ENCODE measurements at places on chromosomes 7 and 10.

DNA sequence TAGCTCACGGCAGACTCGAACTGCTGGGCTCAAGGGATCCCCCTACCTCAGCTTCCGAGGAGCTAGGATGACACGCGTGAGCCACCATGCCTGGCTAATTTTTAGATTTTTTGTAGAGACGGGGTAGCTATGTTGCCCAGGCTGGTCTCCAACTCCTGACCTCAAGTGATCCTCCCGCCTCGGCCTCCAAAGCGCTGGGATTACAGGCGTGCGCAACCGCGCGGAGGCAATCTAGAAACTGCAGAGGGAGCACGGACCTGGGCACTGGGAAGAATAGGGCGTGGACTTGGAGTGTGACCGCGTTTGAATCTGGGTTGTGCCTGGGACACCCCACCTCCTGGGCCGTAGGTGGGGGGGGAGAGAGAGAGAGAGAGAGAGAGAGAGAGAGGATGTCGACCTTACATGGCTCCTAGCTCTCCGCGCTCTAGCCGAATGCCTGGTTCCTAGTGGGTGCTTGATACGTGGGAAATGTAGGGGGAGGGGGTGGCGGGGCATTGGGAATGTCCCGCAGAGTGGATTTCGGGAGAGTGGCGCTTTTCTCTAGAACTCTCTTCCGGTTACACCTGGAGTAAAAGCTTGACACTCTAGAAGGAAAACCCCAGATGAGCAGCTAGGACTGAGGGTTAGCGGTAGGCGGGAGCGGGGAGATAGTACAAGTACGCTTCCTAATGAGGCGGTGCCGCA, 1.2 kb upstream of the MAP3K8 start:
- peaks cover 4% of the 10 kb centered on the region for H3K4me1 ChIP-seq
- peak overlapping the region; percentile 90 for H3K4me3 ChIP-seq
- no peaks in the 10 kb centered on the region for H3K36me3 ChIP-seq
- peak overlapping the region; percentile 96 for H3K27ac ChIP-seq
- no peaks in the 10 kb centered on the region for H3K27me3 ChIP-seq

GRCh38 chr10:71531485-71532446, 135.0 kb downstream of the CDH23 start:
- H3K36me3 ChIP-seq, result no peaks in the 10 kb centered on the region
- no peak overlapping the region for H3K27ac ChIP-seq
- H3K4me1 ChIP-seq, result no peaks in the 10 kb centered on the region
- DNase-seq, result no peak
- no peak overlapping the region for H3K4me3 ChIP-seq
- H3K27me3 ChIP-seq, result no peaks in the 10 kb centered on the region

GRCh38 chr7:21417647-21418046, 10.2 kb upstream of the SP4 start:
- no peak for DNase-seq
- H3K27ac ChIP-seq, result no peak overlapping the region
- H3K4me3 ChIP-seq, result no peak overlapping the region
- H3K27me3 ChIP-seq, result no peaks in the 10 kb centered on the region
- H3K36me3 ChIP-seq, result no peaks in the 10 kb centered on the region
- no peaks in the 10 kb centered on the region for H3K4me1 ChIP-seq

GRCh38 chr10:105253515-105254212, 612.6 kb downstream of the SORCS3 start:
- H3K4me1 ChIP-seq, result no peaks in the 10 kb centered on the region
- H3K36me3 ChIP-seq, result no peaks in the 10 kb centered on the region
- H3K27ac ChIP-seq, result no peak overlapping the region
- H3K4me3 ChIP-seq, result no peak overlapping the region

GRCh38 chr10:122263971-122264370, 7.1 kb upstream of the BTBD16 start:
- H3K27ac ChIP-seq, result no peak overlapping the region
- H3K27me3 ChIP-seq, result no peaks in the 10 kb centered on the region
- H3K4me1 ChIP-seq, result no peaks in the 10 kb centered on the region
- no peak for DNase-seq
- no peaks in the 10 kb centered on the region for H3K36me3 ChIP-seq

- DNase-seq, result no peak
- no peaks in the 10 kb centered on the region for H3K36me3 ChIP-seq
- no peaks in the 10 kb centered on the region for H3K27me3 ChIP-seq
- no peak overlapping the region for H3K27ac ChIP-seq
- H3K4me3 ChIP-seq, result no peak overlapping the region
- no peaks in the 10 kb centered on the region for H3K4me1 ChIP-seq
Measured at GRCh38 chr10:35398355-35398754, 62.0 kb downstream of the CCNY start.

DNA sequence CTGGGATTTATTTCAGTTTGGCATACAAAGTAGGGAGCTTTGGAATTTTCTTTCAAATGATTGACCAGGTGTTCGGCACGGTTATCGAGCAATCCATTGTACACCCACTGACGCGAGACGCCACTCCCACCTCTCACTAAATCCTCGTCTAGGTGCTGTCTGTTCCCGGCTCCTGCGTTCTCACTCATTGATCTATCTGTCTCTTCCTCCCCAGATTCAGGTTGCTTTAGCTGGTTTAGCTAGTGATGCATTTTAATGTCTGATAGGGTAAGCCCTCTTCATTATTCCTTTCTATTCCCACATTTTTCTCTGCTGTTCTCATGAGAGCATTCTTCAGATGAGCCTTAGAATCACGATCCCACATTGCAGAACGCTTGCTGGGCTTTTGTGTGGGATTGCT, 91.7 kb downstream of the ELFN1 start:
- no peak overlapping the region for H3K4me3 ChIP-seq
- H3K36me3 ChIP-seq, result no peaks in the 10 kb centered on the region
- H3K27ac ChIP-seq, result no peak overlapping the region
- no peak for DNase-seq
- no peaks in the 10 kb centered on the region for H3K27me3 ChIP-seq
- no peaks in the 10 kb centered on the region for H3K4me1 ChIP-seq

GRCh38 chr10:119441921-119442757, 100.4 kb downstream of the RGS10 start:
- H3K36me3 ChIP-seq, result no peaks in the 10 kb centered on the region
- H3K4me1 ChIP-seq, result no peaks in the 10 kb centered on the region
- H3K4me3 ChIP-seq, result no peak overlapping the region
- no peaks in the 10 kb centered on the region for H3K27me3 ChIP-seq
- peak overlapping the region; percentile 81 for H3K27ac ChIP-seq

DNA sequence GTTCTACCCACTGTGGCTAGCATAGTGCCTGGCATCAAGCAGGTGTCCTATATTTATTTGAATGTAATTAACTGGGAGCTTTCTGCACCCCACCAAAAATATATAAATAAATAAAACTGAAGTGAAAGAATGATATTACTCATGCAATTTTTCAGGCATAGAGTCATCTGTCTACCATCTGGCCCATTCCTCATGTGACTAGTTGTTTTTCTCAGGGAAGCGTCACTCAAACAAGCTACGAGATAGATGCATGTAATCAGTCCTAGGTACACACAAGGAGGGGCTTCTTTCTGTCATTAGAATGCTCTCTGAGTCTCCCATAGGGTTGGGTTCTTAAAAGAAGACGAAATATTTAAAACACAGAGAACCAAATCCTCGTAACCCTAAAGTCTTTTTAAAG, 255.5 kb upstream of the KMT2E start:
- H3K27ac ChIP-seq, result no peak overlapping the region
- no peaks in the 10 kb centered on the region for H3K36me3 ChIP-seq
- H3K4me3 ChIP-seq, result no peak overlapping the region
- no peaks in the 10 kb centered on the region for H3K4me1 ChIP-seq

- no peak for DNase-seq
- H3K36me3 ChIP-seq, result no peaks in the 10 kb centered on the region
- H3K27me3 ChIP-seq, result no peaks in the 10 kb centered on the region
- peaks cover 13% of the 10 kb centered on the region for H3K4me1 ChIP-seq
Measured at GRCh38 chr7:66535414-66536329, 93.0 kb upstream of the KCTD7 start.

DNA sequence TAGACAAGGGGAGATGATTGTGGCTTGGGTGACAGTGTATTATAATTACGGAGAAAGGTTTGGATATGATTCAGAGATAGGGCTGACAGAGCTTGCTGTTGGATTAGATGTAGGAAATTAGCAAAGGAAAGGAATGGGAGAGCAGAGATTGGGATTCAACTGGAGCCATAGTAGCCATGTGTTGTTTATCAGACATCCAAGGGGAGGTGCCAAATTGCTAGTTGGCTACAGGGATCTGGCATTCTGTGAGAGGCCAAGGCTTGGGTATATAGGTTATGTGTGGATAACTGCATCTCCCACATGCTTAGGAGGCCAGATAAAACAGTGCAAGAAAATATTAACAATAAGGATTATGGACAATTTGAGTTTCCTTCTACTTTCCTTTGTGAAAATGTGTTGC, 34.9 kb downstream of the CSGALNACT2 start:
- peaks cover 2% of the 10 kb centered on the region for H3K4me1 ChIP-seq
- no peaks in the 10 kb centered on the region for H3K27me3 ChIP-seq
- no peak overlapping the region for H3K4me3 ChIP-seq

DNA sequence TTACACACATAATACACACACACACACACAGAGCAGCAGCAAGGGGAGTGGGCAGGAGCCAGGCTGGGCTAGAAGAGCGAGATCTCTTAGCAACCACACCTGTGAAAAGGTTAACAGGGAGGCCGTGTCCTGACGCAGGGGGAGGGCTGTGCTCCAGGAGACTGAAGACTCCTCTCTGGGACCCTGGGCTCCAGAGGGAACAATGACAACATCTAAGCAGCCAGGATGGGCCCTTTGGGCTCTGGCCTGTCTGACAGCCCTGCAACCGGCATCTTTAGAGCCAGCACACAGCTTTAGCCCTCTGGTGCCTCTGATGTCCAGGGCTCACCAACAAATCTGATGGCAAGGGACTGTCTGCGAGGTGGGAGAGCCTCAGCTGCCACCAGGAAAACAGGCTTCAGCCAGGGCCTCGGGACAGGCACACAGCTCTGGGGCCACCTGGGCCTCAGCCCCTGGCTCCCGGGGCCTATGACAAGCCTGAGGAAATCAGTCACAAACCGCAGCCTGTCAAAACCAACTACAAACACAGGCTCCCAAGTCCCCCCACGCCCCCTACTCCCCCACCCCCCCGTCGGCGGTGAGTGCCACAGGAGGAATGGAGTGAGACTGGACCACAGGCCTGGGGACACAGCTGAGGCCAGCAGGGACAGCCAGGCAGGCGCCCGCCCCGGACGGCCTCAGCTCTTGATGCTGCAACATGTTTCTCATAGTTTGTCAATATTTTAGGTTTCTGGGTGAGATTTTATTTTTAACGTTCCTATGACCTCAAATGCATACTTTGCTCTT, 102.8 kb downstream of the TNS3 start:
- no peaks in the 10 kb centered on the region for H3K36me3 ChIP-seq
- peaks cover 66% of the 10 kb centered on the region for H3K4me1 ChIP-seq
- no peak overlapping the region for H3K4me3 ChIP-seq
- H3K27me3 ChIP-seq, result no peaks in the 10 kb centered on the region
- no peak overlapping the region for H3K27ac ChIP-seq
- DNase-seq, result no peak

GRCh38 chr10:127918572-127918971, 11.7 kb downstream of the PTPRE start:
- H3K27me3 ChIP-seq, result no peaks in the 10 kb centered on the region
- no peak overlapping the region for H3K4me3 ChIP-seq
- peak overlapping the region; percentile 71 for H3K27ac ChIP-seq

DNA sequence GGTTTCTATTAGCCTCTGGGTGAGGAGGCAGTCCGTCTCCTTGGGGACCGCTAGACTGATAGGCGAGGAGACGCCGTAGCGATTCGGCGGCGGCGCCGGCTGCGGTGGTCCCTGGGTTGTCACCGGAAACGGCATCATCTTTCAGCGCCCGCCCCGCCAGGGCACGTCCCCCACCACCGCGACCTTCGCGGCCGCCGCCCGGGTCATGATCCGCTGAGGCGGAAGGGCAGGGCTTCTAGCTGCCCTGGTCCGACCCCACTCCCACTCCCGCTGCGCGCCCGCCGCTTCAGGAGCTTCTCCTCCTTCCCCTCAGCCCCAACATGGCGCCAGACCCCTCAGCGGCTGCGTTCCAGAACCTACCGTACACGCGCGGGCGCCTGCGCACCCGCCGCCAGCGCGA, at the start of gene PAPOLB:
Gene PAPOLB (minus strand): TSS at position 358 of the 400 bp plus-strand sequence. CDS start 220 bp downstream, at position 138.
- H3K4me1 ChIP-seq, result no peaks in the 10 kb centered on the region
- peaks cover 10% of the 10 kb centered on the region for H3K27me3 ChIP-seq
- no peak for DNase-seq
- H3K4me3 ChIP-seq, result peak within 1 kb of the TSS; percentile 36
- no peak within 1 kb of the TSS for H3K27ac ChIP-seq

DNA sequence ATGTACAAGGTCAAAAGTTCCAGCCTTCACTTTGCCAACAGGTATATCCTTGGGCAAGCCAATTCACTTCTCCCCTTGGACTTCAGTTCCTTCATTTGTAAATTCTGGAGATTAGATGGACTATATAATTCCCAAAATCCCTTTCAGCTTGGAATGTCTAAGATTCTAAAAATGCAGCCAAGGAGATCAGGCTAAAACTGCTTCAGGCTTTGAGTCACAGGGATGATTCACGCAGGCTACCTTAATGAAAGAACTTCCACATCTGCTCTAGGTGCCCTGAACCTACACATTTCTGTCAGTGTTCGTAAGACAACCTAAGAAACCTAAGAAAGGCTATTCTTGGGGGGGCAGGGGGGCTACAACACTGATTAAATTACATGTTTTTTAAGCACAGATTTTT, 7.1 kb downstream of the CPVL start:
- H3K27me3 ChIP-seq, result no peaks in the 10 kb centered on the region
- H3K4me3 ChIP-seq, result no peak overlapping the region
- H3K4me1 ChIP-seq, result no peaks in the 10 kb centered on the region
- no peak overlapping the region for H3K27ac ChIP-seq

DNA sequence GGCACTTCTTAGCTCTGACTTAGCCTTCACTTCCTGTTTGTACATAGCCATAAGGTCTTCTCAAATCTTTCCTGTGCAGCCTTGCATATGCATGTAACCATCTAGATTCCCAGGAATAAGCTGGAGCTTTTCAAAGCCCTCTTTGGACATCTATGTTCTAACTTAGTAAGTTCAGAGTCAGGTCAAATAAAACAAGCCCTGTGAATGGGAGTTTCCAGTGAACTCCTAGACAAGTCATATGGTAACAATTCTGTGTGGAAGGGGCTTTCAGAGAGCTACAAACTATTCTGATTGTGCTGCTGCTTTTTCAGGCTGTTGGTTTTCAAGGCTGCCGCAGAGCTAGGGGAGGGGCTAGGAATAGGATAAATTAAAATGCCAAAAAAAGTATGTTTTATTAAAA, 208.4 kb upstream of the AKR1E2 start:
- no peak overlapping the region for H3K4me3 ChIP-seq
- H3K36me3 ChIP-seq, result no peaks in the 10 kb centered on the region
- H3K27me3 ChIP-seq, result no peaks in the 10 kb centered on the region
- no peaks in the 10 kb centered on the region for H3K4me1 ChIP-seq
- DNase-seq, result no peak

DNA sequence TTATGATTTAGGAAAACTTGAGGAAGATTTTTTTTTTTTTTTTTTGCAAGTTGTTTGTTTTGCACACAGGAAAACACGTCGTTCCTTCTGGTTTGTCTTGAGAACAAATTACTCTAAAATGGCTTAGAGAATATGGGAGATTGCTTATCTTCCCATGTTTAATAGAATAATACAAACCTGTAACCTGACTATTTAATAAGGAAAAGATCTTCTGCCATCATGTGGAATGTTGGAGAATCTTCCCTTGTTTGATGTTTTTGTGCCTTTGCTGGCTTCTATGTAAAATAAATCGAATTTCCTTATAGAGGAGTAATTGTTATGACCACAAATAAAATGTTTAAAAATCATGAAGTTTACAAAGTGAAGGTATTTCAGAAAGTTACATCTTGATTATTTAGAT, 818.8 kb downstream of the GATA3 start:
- H3K27ac ChIP-seq, result no peak overlapping the region
- H3K36me3 ChIP-seq, result no peaks in the 10 kb centered on the region
- H3K27me3 ChIP-seq, result no peaks in the 10 kb centered on the region
- H3K4me3 ChIP-seq, result no peak overlapping the region
- no peaks in the 10 kb centered on the region for H3K4me1 ChIP-seq
- DNase-seq, result no peak

Measured in adrenal gland (tissue), 19 donors.